ENCODE measurements at places on chromosomes 5 and 9.

- DNase-seq = no peak
Observed at GRCh38 chr5:59337240-59337639, 556.3 kb downstream of the PDE4D start.

DNA sequence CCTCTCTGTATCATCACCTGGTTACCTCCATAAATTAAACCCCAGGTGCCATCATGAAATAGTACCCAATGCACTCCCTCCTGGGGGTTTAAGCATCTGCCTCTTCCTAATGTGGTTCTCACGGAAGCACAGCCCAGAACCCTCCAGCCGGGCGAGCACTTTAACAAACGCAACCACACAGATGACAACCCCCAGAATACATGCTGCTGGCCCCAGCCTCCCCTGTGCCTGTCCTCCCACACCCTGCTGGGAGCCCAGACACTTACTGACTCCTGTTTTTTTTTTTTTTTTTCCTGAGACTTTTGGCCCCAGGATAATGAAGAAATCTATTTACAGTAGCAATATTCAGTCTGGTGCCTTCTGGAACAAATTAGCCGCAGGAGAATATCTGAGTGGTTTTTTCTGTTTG is 50.0 kb upstream of the COL5A1 start:
- no peak for DNase-seq

DNA sequence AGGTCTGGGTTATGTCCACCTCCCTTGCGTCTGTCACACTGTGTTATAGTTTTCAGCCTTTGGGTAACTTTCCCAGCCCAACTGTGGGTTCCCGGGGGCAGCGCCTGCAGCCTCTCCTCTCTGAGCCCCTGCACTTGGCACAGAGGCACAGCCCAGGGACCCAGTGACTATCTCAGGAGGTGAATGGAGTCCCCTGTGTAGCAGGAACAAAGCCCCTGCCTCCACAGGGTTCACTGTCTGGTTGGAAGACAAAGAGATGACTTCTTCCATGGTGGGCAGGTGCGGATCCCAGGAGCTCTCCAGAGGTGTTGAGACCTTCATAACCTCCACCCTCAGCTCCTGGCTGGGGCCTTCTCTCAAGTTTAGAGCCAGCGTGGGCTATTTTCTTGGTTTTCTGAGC is 156.9 kb downstream of the C9orf50 start:
- DNase-seq = no peak

GRCh38 chr5:122183788-122184170 is 54.4 kb downstream of the ZNF474 start:
- no peak for DNase-seq

DNA sequence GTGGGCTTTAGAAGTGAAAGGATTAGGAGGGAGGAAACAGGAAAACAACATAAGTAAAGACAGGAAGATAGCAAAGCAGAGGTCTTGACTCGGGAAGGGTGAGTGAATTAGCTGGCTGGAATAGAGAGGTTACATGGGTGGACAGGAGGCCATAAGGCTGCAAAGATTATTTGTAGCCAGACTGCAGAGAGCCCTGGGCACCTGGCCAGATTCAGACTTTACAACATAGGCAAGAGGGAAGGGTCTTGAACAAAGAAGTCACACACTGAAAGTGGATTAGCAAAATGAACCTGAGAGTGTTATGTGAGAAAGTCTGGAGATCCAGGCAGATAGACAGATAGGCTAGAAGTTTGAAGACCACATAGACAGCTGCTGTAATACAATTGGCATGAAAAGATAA is 29.7 kb upstream of the CER1 start:
- DNase-seq = peak; percentile 50

GRCh38 chr5:139394123-139394653 is 716 bp downstream of the PROB1 start:
- no peak for DNase-seq

DNA sequence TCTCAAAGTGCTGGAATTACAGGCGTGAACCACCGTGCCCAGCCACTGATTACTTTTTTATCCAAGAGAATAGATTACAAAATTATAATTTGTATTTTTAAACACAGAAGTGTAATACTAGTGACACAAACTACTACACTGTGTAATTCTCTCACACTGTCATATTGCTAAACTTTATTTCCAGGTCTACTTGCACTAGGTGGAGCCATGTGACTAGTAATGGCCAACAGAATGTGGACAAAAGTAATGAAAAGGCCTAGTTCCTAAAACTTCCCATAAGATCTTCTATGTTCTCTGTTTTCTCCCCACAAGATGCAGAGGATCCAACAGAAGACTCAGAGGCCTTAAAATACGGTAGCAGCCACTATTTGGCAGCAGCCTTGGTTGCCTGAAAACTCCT is 27.3 kb downstream of the NADK2 start:
- DNase-seq = no peak

DNA sequence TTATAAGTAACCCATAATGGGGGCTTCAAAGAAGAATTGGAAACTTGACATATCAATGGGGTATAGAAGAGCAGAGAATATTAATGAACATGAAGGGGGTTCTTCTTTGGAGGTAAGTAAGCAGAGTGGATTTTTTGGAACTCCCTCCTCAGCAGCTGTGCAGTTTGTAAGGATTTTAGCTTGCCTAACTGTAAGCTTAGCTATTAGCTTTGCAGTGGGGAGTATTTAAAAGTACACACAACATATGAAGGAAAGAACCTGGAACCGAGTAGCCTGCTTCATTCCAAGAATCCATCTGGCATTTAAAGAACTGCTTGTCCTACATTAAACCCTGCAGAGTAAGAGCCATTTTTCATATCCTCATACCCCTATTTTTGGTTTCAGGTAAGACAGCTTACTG is 2.2 kb upstream of the PBX3 start:
- DNase-seq = no peak

DNA sequence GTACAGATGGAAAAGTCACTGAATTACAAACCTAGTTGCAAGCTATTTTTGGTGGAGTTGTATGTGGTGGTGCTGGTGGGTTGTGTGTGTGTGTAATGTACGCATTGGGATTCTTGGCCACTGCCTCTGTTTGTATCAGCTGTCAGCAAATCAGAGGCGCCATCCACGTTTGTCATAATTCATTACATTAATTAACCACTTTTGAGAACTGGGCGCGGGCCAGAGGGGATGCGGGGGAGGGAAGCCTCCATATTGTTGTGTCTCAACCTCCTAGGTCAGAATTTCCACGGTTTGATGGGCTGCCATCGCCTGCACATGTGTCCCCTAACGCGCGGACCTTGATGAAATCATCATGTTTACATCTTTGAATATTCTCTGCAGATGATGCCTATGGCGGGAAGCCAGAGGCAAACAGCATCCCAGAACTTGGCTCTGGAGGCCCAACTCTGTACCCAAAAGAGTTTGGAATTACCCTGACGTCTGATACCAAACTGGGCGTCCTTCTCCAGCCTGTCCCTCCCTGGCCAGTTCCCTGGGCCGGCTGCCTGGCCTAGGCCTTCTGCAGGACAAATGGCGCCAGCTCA is 54.9 kb downstream of the FGF18 start:
- DNase-seq = no peak

- DNase-seq = no peak
Observed at GRCh38 chr5:141529873-141530272, 41.0 kb downstream of the PCDHGC5 start.

- no peak for DNase-seq
Observed at GRCh38 chr5:141420855-141421488, at the start of gene PCDHGA11. Gene PCDHGA11, plus strand, starts transcription at chr5:141421051. Its CDS starts 177 bp downstream, at chr5:141421228.

- no peak for DNase-seq
Observed at GRCh38 chr5:62886603-62887315, 308.1 kb downstream of the LRRC70 start.

DNA sequence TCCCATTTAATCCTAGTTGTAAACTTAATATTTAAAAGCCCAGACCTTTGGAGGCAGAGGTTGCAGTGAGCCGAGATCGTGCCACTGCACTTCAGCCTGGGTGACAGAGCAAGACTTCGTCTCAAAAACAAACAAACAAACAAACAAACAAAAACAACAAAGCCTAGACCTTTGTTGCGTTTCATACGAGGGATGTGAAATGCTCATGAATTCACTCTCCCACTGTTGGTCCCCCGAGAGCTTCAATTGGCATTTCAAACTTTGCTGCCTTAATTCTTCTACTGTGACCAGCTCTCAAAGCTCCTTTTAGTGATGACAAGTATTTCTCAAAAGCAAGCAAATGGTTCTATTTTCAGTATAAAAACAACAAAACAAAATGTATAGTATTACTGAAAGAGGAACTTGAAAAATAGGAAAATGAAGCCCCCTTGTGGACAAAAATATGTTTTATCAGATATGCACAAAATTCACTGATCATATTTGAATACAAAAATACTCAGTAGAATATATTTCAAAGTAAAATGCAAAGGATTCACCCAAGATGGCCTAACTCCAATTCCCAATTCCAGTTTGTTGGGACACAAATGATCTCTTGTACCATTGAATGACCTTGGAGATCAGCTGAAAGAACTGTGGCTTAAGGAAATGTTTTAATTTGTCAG is 140.4 kb downstream of the ESM1 start:
- DNase-seq = no peak

DNA sequence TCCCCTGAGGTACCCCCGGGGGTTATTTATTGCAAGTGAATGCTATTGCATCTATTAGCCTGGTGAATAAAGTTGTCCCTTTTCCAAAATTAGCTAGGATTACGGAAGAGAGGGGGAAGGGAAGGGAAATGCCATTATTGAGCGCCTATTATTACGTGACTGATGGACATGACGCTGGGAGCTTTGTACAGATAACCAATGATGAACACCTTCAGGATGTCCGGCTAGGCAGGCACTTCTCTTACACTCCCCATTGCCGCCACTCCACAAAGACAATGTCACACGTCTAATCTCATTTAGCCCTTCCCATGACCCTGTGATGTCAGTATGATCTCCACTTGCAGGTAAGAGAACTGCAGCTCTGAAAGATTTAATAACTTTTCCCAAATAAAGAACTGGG is 9.4 kb downstream of the GABRP start:
- DNase-seq = no peak

DNA sequence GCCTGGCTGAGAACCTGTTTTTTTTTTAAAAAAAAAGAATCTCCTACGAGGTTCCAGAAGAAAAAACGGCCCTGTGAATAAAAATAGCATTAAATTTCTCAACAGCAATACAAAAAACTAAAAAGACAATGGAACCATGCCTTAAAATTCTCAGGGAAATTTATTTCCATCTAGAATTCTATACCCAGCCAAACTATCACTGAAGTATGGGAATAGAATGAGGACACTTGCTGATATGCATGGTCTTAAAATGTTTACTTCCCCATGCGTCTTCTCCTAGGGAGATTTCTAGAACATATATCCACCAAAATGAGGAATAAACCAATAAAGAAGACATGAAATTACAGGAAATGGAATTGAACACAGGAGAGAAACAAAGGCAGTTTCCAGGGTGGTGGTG is 16.5 kb upstream of the NSMF start:
- DNase-seq = no peak

DNA sequence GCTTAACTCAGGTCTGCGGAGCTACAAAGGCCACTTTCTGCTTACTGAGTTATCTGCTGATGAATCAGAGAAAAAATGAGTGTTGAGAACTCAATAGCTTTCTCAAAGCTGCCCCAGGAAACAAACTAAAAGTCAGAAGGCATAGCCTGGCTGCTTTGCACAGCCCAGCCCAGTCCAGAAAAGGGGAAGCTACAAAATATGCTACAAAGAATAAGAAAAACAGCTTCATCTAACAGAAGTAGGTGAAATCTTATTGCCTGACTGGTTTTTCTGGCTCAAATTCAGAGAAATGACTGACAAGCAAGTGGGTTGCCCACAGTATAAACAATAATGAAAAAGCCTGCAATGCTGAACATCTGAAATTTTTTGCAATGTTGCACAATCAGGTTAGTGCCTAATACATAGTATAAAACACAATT is 156.2 kb downstream of the PPP2R2B start:
- DNase-seq = no peak

- DNase-seq = no peak
Observed at GRCh38 chr9:115930472-115930871, 223.1 kb upstream of the PAPPA start.

DNA sequence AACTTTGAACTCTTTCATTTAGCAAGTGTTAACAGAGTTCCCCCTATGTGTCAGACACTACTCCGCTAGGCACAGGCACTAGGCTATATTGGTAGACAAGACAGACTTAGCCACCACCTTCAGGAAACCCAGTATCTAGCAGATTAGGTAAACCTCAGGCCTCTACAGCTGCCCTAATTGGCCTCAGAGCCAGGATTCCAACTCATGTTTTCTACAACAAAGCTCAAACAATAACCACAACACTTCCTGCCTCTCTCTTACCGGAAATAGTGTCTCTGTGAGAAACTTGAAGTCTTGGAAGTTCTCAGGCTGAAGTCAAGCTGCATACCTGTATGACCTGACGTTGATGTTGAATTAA is 116.6 kb upstream of the SLC44A1 start:
- no peak for DNase-seq

DNA sequence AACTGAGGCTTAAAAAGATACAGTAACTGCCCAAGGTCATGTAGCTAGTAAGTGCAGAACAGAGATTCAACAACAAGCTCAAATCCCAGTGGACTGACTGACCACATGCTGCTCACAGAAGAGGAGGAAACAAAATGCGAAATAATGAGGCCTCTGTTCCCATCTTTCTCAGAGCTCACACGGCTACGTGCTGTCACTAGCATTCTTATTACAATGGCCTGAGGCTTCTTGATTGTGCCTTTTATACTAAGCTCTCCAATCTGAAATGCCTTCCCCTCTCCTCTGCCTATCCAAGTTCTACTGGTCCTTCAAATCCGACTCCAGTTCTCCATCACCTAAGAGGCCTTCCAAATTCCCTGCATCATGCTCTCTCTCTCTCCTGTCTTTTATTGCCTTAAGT is 26.0 kb downstream of the SGTB start:
- no peak for DNase-seq

DNA sequence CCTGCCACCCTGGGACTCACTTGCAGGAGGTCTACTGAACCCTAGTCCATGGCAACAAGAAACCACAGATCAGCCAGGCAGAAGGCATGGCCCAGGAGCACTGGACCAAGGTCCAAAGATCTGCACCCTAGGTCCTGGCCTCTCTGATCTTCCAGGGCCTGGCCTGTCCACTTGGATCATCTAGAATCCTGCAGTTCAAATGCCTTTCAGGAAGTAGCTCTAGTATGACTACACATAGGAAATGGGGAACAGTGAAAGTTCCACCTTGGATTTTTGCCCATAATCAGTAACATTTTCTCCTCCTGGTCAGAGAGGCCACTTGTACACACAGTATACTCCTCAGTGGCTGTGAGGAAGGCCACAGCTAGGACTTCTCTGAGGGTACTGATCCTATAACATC is 11.5 kb downstream of the ANXA6 start:
- DNase-seq = no peak

DNA sequence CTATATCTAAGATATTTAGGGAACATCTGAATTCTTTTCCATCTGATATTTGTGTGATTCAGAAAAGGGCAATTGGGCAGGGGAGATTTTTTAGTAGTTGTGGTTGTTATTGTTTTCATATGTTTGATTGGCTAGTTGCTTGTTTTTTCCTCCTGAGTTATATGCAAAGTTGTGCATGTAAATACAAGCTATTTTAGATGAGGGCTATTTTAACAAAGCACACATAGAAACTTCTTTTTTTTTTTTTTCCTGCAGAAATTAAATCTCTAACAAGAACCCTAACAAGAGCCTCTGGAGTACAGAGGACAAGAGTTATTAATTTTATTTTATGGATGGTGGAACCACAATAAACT is 559.1 kb downstream of the CETN3 start:
- no peak for DNase-seq

GRCh38 chr9:95381221-95381620 is 63.7 kb upstream of the FANCC start:
- no peak for DNase-seq

Data from DMS 273 treated with DMSO at 0.1 percent for 48 hours (cell line).